ENCODE measurements at places on chromosomes 11 and 22.
A peak's percentile ranks its signal among the peaks of the same experiment; 100 is the strongest.

- DNase-seq, result no peak
These were observed 4.6 kb upstream of the RANGAP1 start for GRCh38 chr22:41290262-41291221.

DNA sequence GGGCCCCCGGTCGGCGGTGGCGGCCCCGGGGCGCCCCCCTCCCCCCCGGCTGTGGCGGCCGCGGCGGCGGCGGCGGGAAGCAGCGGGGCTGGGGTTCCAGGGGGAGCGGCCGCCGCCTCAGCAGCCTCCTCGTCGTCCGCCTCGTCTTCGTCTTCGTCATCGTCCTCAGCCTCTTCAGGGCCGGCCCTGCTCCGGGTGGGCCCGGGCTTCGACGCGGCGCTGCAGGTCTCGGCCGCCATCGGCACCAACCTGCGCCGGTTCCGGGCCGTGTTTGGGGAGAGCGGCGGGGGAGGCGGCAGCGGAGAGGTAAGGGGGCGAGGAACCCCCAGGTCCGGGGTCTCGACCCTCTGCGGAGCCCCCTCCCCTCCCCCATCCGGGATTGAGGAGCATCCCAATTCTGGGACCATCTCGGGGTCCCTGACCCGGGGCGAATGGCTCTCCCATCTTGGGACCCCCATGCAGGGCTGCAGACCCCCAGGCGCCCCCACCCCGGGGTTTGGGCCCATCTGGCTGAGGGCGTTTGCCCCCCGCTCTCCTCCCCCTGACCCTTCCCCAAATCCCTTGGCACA lies 431 bp downstream of the KMT2A start:
- DNase-seq, result no peak

DNA sequence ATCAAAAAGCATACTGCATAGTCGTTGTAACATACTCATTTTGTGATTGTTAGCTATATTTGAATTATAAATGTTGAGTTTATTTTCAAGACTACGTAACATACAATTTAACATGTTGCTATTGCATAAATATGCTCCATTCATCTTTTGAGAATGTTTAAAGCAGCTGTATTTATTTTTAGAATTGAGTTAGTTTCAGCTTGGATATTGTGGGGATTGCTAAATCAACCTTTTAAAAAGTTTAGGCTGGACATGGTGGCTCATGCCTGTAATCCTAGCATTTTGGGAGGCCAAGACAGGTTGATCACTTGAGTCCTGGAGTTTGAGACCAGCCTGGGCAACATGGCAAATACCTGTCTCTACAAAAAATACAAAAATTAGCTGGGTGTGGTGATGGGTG lies 288.1 kb downstream of the DYNC2H1 start:
- DNase-seq, result no peak

DNA sequence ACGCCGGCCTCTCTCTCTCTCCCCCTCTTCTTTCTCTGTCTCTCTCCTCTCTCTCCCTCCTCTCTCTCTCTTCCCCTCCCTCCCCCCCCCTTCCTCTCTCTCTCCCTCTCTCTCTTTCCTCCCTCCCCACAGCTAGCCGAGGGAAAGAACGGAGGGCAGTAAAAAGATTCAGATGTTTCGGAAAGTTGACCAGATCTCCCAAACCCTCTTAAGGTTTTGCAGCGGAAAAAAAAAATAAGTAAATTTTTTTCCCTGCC lies 195 bp upstream of the ALX4 start:
- DNase-seq, result no peak

- DNase-seq, result no peak
These were observed 1.3 kb upstream of the NPTXR start for GRCh38 chr22:38845004-38845740.

- no peak for DNase-seq
These were observed 16.2 kb downstream of the CAPN5 start for GRCh38 chr11:77082838-77083565.

- DNase-seq, result no peak
These were observed 22.6 kb downstream of the NEAT1 start for GRCh38 chr11:65445101-65445603.

DNA sequence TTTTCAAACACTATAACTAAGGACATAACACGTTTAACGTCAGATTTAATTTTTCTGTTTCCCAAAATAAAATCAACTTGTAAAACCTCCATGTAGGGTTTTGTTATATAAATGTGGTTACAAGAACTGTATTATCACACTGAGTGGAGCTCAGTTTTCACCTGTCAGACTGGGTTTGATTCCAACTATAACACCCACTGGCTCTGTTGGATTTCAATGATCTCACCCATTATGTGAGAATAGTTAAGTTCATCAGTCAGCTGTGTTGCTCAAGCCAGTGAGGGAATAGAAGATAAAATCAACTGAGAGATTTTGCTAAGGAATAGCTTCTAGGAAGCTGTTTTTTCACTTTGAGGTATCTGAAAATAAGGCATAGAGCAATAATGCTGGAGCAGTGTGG lies 5.1 kb upstream of the OR52R1 start:
- no peak for DNase-seq

- DNase-seq, result no peak
These were observed 25.5 kb downstream of the NNMT start for GRCh38 chr11:114321621-114322257.

- no peak for DNase-seq
These were observed 7.9 kb downstream of the FEN1 start for GRCh38 chr11:61800331-61801281.

- peak; percentile 49 for DNase-seq
These were observed 63.7 kb downstream of the PRDM11 start for GRCh38 chr11:45209891-45210699.

- DNase-seq, result no peak
These were observed 8.4 kb downstream of the LIF start for GRCh38 chr22:30238136-30238535.

GRCh38 chr11:60869451-60869825 lies 2.1 kb downstream of the ZP1 start:
- DNase-seq, result no peak

GRCh38 chr11:103659206-103659618 lies 377.2 kb upstream of the DDI1 start:
- no peak for DNase-seq

DNA sequence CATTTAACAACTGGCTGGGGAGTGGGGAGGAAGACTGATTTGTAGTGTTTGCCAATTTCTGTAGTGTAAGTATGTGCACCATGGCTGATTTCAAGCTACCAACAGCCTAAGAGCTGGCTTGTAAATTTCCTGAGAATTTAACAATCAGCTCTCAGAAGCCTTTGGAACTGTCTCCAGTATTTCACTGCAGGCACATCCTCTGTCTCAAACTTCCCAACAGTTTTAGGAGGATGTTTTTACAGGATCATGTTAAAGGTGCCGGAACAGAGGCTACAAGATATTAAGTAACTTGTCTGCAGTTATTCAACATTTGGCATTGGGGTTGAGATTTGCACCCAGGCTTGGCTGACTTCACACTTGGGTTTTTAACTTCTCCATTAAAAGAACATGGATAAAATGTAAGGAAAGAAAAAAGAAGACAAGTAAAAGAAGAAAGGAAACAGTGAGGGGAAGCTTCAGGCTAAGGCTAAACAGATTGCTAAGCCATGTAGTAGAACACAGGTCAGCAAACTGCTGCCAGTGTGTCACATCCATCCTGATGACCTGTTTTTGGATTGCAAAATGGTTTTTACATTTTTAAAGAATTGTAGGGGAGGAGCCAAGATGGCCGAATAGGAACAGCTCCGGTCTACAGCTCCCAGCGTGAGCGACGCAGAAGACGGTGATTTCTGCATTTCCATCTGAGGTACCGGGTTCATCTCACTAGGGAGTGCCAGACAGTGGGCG lies 204.8 kb upstream of the SESN3 start:
- no peak for DNase-seq

DNA sequence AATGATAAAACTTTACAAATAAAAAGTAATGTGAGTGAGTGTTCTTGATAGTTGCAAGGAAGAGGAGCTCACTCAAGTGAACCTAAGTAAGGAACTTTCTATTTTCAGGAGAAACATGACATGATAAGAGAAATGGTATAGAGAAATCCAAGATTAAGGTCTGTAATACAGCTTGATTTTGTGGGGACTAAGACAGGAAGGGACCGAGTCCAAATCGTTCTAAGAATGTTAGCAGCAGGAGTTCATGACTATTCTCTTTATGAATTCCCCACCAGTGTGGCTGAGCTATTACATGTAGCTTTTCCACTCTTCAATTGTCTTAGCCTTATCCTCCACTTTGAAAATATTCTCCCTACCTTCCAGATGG lies 698.6 kb upstream of the ARHGAP42 start:
- DNase-seq, result no peak

DNA sequence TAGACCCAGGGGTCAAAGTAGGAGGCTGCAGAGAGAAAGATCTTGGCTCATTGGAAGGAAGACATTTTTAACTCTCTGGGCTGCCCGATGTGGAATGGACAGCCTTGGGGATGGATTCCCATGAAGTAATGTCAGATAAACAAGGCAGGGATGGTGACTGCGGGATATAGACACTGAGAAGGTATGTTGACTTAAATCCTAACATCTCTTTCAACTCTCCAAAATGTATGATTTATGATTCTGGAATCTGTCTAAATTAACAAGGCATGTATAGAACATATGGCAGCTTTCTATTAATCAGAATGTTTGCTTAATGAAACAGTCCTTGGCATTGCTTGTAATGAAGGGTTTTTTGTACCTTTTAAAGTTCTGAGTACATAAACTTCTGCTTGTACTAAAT lies 56.1 kb upstream of the VSTM5 start:
- no peak for DNase-seq

DNA sequence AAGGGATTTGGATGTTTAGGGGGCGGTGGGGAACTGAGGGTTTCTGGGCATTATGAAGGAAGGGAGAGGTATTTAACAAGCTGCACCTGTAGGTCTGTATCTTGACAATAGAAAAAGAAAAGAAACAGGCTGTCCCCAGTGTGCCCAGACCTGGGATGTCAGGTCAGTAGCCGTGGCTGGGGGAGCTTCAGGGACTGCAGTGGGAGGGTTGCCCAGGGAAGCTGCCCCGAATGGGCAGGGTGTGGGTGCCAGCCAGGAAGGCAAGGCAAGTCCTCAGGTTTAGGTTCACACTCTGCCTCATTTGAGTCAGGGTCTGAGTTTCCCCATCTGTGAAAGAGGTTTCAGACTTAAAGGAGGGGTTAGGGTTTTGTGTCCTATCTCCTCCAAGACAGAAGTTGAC lies 1.5 kb downstream of the INPP5J start:
- DNase-seq, result no peak

GRCh38 chr11:29682856-29683255 lies 334.0 kb downstream of the KCNA4 start:
- no peak for DNase-seq

DNA sequence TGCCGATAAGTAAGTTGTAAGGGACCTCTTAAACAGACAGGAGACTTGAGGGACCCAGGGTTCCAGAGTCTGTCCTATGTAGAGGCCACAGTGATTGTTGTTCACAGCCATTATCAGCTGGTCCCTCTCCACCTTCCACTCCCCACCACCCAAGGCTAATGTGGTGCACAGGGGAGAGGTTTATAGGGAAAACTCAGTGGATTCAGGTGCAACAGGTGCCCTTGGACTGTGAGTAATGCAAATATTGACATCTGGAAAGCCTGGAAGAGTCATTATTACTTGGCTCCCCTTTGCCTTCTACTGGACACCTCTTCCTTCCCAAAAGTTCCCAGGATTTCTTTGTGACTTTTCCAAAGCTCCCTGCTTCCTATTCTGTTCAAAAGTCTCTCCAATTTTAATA lies 441.1 kb upstream of the CCDC90B start:
- no peak for DNase-seq

DNA sequence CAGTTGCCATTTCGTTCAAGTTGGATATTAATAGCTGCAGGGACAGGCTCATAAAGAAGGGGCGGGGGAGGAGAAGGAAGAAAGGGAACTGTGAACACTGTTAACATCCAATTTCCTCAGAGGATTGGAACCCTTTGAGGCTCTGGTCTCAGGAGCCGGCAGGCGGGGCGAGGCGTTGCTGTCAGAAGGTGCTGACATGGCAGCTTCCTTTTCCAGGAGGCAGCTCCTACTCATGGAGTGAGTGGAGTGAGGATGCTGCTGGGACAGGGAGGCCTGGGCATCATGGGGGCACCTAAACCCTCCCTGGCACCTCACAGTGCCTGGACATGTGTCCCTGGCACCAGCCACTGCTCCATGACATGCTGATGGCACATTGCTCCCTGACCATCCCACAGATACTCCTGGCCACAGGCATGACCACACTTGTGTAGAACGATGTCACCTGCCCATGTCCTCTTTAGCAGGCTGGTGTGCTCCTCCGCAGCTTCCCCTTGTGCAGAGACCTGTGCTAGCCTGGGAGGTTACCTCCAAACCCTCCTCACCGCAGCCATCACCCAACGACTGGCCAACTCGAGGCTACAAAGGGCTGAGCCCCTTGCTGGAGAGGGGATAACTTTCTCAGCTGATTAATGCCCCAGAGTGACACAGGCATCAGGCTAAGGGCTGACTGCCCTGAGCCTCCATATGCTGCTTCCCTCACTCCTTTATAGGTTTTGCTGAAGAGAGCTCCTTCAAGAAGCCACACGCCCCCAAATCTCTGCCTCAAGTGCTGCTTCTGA lies 79.6 kb upstream of the NECTIN1 start:
- no peak for DNase-seq

DNA sequence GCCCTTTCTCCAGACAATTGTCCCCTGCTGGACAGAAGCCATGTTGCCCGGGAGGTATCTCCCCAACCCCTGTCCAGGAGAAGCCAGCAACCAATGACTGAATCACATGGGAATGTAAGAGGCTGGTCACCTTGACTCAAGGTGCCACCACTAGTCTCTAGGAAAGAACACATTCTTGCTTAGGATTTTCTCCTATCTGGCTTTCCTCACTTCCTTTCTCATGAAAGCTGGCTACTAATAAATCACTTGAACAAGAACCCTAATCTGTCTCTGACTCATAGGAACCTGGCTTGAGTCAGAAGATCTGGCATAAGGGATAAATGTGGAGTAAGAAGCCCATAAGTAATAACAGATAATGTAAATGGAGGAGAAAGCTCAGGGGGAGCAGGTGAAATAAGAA lies 101.4 kb upstream of the C11orf87 start:
- no peak for DNase-seq

DNA sequence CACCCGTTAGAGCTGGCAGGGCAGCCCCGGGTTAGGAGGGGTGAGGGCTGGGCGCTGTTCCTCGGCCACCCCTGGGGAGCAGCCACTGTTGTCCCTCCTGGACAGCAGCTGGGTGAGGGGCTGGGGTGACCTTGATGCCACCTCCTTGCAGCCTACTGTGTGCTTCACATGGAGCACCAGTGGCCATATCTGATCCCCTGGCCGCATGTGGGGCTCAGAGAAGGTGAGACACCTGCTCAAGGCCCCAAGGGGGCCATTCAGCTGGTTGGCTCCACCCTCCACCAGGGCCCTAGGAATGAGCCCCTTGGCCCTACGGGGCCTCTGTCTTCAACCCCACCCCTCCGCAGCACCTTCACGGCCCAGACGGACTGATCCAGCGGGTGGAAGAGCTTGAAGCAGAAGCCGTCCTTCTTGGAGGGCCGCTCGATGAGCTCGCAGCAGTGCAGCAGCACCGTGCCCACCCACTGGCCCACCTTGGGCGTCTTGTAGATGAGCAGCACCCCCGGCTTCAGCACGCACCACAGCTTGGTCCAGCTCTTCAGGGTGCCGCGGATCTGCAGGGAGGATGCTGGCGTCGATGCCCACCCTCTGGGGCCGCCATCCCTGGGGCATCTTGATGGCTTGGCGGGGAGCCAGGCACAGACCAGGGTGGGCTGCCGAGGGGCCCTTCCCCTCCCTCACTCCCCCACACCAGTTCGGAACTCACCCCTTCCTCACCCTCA lies 44.9 kb downstream of the OSBPL5 start:
- no peak for DNase-seq

GRCh38 chr22:37639070-37639760 lies at the start of gene SH3BP1:
SH3BP1 (plus strand) TSS chr22:37639669; CDS start chr22:37639788, 119 bp downstream.
- no peak for DNase-seq

GRCh38 chr11:76783294-76783895 lies at the start of gene TSKU:
TSKU (plus strand) TSS chr11:76783356; CDS start chr11:76795617, 12,261 bp downstream.
- no peak for DNase-seq

GRCh38 chr11:121661880-121662486 lies 209.2 kb upstream of the SORL1-AS1 start:
- DNase-seq, result no peak
